Myocyte (in vitro differentiated cells): ENCODE measurements at places on chromosomes 5 and 9.

DNA sequence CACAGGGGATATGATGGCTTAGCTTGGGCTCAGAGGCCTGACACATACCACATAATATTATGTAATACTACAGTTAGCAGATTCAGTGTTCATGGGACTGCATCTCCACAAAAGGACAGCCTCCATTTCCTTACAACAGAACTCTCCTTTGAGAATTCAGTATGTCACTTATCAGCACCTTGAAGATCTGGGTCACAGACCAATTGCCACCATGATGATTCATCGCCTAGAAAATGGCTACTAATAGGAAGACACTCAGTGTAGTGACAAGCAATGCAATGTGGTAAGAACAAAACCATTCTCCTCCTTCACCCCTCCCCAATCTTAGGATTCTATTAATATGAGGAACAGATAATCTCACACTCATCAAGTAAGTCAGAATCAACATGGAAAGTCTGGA lies 38.7 kb upstream of the PRLR start:
- no peak for DNase-seq

GRCh38 chr9:104586496-104587180 lies 12.6 kb downstream of the OR13C5 start:
- DNase-seq, result peak; percentile 10

DNA sequence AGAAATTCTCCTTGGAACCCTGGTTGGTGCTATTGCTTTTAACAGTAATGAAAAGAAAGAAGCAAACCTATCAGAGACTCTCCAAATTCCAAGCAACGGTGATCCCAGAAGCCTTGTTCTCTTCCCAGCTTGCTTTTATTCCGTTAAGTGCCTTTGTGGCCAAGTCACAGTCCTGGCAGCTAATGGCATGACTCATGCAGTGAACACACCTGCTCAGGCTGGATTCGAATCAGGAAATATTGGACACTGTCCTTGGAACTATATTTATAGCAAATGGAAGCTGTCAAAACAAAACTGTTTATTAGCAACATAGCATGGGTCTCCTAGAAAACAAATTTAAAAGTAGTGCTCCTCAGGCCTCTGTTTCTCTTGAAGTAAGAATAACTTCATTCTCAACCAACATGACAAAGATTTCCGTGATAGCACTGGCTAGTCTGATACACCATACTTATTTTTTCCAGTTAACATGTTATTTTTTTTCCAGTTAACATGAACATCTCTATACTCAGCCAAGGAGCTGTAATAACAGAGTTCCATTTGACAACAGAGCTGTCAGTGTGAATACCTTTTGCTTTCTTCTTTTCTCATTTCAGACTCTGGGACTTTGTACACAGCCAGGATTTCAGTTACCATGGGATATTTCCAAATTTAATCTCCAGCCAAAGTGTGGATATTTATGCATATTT lies 502.4 kb downstream of the GADD45G start:
- DNase-seq, result peak; percentile 92

DNA sequence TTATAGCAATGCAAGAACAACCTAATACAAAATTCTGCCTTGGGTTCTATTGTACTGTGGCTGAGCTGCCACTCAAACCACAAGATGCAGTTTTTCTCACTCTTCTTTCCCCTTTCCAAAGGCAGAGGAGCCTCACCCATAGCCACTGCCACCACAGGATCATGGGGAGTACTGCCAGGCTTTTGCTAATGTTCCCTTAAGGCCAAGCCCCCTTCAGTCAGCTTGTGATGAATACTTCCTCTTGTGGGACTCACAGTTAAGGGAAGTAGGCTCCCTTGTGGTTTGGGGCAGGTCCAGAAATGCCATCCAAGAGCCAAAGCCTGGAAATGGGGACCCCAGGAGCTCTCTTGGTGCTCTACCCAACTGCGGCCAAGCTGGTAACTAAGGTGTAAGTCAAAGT lies 258.7 kb downstream of the SPATA31D1 start:
- no peak for DNase-seq
